H4 (cell line): ENCODE measurements at places on chromosomes 2 and 18. TPM values are rescaled to one million over a fixed set of nuclear protein-coding genes. Genes with fewer than 3 reads are reported as not detected.

- no peak for DNase-seq
Observed at GRCh38 chr18:44232500-44232899, 448.2 kb upstream of the SETBP1 start.

DNA sequence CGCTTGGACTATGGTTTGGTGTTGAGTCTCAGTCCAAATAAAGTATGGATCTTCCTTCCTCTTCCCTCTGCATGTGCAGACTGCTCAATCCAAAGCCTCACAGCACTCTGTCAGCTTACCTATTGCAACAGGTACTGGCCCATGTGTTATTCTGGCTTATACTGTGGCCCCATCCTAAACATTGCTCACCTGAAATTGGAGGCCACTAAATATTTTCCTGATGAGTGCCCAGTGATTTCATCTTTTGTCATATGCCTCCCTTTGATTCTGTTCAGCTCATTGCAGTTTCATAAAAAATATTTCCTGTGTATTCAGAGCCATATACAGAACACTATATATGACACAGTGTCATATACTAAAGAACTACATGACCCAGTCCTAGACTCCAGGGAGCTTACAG is 86.3 kb upstream of the FAM136A start:
- no peak for DNase-seq

- DNase-seq: peak; percentile 58
Observed at GRCh38 chr2:14635391-14635871, 2.9 kb downstream of the LRATD1 start.

The XIRP2 gene
- total RNA-seq: not detected in 2 replicates

The LBH gene
- total RNA-seq: 23.7 and 25.3 TPM in 2 replicates

DNA sequence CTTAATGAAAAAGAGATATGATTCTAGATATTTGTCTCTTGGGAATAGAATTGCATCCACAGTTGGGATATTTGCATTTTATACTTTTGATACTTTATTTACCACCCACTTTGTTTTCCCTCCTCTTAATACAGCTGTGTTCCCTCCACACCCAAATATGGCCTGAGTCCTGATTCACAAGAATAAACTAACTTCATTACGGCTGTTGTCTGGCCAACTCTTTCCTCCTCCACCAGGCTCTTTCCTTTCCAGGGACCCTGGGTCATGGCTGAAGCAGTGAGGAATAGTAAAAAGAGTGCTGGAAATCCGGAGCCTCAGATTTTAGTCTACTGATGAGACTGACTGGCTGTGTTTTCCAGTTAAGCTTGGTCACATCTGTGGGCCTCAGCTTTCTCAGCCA is 48.4 kb upstream of the STAM2 start:
- DNase-seq: peak; percentile 7

- no peak for DNase-seq
Observed at GRCh38 chr18:13372531-13372951, 154.0 kb downstream of the LDLRAD4 start.

GRCh38 chr2:33051586-33052360 is 105.0 kb downstream of the LTBP1 start:
- no peak for DNase-seq

- DNase-seq: no peak
Observed at GRCh38 chr2:223594259-223594658, 7.9 kb downstream of the SCG2 start.

The NIF3L1 gene
- 56.5 and 57.4 TPM in 2 replicates for total RNA-seq

GRCh38 chr2:191724015-191724414 is 46.1 kb downstream of the NABP1 start:
- DNase-seq: no peak

DNA sequence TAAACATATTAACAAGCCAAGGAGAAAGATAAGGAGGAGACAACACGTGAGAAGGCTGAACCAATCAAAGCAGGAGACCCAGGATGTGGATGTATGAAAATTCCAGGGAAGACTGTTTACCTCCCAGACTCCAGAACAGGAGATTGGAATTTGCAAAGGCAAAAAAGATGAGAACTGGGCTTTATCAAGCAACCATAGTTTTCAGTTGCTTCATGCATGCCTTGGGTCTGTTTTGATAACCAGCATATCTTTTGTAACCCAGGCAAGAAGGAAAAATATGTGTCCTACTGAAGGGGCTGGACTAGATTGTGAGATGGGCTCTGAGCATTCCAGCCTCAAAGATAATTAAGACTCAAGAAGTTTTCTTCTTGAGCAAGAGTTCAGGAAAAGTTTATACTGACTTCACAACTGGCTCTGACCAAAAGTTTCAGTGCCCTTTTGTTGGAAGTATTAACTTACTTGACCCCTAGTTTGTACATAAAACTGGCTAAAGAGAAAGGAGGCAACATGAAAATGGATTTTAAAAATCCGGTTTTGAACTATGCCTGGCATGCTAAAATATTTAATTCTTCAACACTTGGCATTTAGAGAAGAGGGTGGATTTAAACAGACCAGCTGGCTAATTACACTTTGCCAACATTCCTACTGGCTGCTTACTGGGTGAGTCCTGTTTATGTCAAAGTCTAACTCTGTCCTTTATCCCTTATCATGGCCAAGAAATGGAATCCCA is 79.3 kb upstream of the CD28 start:
- no peak for DNase-seq

DNA sequence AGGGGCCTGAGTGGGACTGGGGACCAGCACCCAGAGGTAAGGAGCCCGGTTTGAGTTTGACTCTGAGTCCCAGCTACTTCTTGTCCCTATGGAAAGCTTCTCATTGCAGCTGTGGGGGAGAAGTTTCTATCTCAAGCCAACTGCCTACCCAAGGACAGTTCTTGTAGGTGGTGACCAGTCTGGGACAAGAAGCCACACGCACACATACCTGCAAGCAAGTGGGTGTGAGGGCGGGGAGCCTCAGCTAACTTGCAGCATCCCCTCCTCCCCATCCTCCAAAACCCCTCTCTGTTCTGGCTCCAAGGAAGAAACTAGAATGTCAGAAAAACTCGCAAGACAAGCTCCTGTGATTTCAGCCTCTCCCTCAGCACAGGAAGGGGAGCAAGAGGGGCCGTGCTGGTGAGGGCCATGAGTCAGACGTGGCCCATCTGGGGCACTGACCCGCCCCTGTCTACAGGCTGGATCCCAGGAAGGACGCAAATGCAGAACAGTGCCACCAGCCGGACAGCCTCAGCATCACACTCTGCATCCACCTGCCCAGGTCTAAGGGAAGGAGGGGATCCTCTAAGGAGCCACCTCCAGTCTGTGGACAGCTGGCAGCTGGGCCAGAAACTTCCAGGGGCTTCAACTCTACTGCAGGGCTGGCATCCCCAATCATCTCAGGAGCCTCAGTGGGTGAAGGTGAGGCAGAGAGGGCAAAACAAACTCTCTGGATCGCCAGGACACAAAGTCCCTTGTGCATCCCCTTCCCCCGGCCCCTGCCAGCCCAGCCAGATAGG is 103.4 kb downstream of the TNS1 start:
- peak; percentile 78 for DNase-seq

The ZNF385B gene
- total RNA-seq: 0.14 and 1.3 TPM in 2 replicates

The SIX2 gene
- total RNA-seq: 0.06 and 0.52 TPM in 2 replicates

- DNase-seq: peak; percentile 31
Observed at GRCh38 chr18:22106536-22107292, 62.7 kb upstream of the GATA6 start.

DNA sequence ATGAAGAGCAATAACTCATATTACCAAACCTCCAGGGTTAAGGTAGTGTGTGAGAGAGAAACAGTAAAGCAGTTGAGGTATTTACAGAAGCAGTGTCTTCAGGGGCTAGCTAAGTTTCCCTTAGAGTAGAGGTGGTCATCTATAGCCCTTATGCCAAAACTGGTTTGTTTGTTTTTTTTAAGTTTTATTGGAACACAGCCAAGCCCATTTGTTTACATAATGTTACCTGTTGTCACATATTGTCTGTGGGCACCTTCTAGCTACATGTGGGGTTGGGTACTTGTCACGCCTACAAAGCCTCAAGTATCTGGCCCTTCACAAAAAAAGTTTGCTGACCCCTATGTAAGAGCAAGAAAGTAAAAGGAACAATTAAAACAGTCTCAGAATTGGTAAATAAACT is 39.4 kb downstream of the ACTR2 start:
- no peak for DNase-seq

The AKAIN1 gene
- total RNA-seq: not detected in 2 replicates

GRCh38 chr2:159195697-159196096 is 90.8 kb downstream of the WDSUB1 start:
- DNase-seq: no peak

DNA sequence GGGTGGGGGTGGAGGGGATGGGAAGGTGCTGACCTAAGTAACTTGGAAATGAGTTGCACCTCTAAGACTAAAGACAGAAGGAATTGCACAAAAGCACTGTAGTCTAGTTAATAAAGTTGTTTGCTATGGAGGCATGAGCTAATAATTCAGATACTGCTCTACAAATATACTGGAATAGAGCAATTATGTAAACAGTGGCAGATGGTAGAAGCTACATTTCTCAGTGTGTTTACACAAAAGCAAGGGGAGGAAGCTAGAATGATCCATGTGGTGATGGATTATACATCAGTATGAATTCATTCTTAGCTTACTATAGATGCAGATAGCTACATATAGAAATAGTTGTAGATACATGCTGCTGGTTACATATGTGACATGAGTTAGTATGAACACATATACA is 27.6 kb upstream of the UBE2F start:
- no peak for DNase-seq

The HOXD1 gene
- not detected in 2 replicates for total RNA-seq

The HSPE1 gene
- 328 and 511 TPM in 2 replicates for total RNA-seq

- no peak for DNase-seq
Observed at GRCh38 chr2:170822290-170823087, 5.8 kb downstream of the GAD1 start.

DNA sequence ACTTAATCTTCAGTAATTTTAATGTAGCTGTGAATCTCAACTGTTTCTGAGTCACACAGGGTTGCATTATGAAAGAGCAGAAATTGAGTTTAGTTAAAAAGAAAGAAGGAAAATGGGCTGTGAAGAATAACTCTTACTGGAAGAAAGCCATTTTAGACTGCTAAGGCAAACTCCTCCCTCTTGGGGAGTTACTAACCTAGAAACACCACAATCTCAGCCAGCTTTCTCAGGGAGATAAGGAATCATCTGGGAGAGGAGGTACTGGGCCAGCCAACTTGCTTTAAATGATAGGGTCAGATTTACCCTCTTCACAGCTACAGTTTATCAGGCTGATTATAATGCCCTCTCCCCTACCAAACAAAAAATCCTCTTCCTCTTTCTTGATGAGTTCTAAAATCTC is 119.5 kb downstream of the CCDC148 start:
- no peak for DNase-seq

The ALPP gene
- 1.4 and 1.5 TPM in 2 replicates for total RNA-seq

- DNase-seq: no peak
Observed at GRCh38 chr2:179461420-179461819, 196.8 kb upstream of the SESTD1 start.

- no peak for DNase-seq
Observed at GRCh38 chr2:217206016-217206725, 346.3 kb upstream of the TNP1 start.

DNA sequence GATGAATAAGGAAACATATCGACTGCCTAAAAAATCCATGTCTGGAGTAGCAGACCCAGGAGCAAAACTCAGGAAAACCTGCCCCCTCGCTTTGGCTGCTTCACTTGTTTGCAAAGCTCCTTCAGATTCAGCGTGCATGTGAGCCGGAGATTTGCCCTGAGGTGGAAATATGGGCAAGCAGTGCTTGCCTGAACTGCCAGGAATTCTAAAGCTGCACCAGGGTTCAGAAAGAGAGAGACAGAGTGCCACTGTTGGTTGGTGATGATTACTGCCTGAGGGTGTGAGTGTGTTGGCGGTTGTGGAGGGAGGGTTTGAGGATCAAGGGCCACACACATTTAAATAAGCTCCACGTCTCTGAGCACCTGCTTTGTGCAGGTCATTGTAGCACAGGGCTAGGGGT is 139.6 kb upstream of the RGPD4 start:
- no peak for DNase-seq

DNA sequence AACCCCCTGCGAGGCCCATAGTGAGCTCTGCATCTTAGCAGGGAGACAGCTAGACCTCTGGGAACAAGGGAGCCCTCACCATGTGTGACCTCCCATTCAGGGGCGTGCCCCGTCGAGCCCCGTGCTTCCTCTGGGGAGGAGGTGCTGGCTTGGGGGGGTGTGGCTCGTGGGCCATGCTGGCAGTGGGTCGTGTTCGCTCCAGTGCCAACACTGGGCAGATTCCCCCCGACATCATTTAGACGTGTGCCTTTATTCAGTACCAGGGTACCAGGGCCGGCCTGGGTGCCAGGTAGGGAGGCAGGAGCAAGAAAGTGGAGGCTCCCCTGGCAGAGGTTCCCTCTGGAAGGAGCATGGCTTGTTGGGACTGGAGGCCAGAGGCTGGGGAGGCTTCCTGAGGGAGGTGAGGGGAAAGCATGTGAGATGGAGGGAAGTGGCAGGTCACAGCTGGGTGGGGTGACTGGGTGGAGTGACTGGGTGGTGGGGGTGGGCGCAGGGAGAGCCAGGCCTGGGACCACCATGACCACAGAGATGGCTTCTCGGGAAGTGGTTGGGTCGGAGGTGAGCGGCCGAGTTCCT is 15.2 kb downstream of the GPC1 start:
- DNase-seq: no peak

The UPP2 gene
- total RNA-seq: not detected in 2 replicates

DNA sequence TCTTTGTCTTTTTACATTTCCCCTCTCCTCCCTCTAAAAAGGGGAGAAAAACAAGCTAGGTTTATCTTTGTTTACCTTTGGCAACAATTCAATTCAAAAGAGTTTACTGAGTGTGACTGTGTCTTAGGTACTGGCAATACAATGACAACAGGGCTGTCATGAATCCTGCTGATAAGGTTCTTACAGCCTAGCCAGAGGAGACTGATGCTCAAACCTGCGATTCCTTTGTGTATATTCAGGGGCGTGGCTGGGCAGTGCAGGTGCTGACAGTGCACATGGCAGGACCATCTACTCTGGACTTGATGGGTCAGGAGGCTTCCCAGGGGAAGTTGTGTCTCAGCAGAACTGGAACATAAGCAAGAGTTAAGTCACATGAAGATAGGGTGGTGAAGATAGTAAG is 23.2 kb upstream of the TTN start:
- no peak for DNase-seq

The PKDCC gene
- total RNA-seq: 10.2 and 17.2 TPM in 2 replicates

GRCh38 chr18:48806551-48807261 is 144.1 kb downstream of the SMAD7 start:
- DNase-seq: peak; percentile 65

- peak; percentile 11 for DNase-seq
Observed at GRCh38 chr2:195613922-195614321, 43.1 kb upstream of the SLC39A10 start.

The UGT1A4 gene
- 0.04 TPM in 1 of 2 replicates, not detected in the other for total RNA-seq

DNA sequence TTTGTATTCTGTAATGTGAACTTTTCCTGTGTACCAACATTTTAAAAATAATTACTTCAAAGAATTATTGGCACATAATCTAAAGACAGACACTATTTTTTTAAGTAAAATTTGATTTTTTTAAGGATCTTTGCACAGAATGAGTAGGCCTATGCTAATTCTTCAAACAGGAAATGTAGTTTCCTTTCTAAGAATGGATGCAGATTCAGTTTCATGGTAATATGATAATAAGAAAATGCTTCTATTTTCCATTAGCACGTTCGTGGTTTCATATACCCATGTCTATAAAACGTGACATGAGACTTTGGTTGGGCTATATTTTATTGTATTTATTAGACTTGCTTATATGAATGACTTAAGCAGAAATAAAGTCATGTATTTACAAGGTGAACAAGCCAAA is 191.8 kb upstream of the RBBP8 start:
- DNase-seq: no peak

GRCh38 chr18:60235164-60235563 is 137.4 kb downstream of the MC4R start:
- DNase-seq: no peak

The SPIRE1 gene
- 8.9 and 10.7 TPM in 2 replicates for total RNA-seq
